Stimulated activated CD8-positive, alpha-beta memory T cell treated with anti-CD3 and anti-CD28 coated beads, Interleukin-2, amount 100 ng/mL, for 1 hour (primary cell): ENCODE measurements at places on chromosomes 6 and 20.

GRCh38 chr20:15296422-15296821 lies 959.0 kb upstream of the FLRT3 start:
- no peak for DNase-seq

DNA sequence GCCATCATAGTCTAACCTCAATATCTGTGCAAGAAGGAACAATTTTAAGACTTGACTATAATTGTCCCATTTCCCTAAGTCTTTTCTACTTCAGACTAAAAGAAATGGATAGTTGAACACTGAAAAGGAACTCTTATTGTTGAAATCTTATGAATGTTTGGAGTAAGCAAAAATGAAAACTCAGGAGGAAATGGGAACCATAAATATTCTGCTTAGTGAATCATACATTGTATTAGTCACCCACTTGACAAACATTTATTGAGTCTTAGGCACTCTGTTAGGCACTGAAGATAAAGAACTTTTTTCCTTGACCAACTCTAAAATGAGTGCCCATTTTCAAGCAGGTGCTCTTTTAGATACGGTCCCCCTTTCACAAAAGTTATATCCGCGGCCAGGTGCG lies 8.7 kb downstream of the CCDC170 start:
- DNase-seq = no peak

DNA sequence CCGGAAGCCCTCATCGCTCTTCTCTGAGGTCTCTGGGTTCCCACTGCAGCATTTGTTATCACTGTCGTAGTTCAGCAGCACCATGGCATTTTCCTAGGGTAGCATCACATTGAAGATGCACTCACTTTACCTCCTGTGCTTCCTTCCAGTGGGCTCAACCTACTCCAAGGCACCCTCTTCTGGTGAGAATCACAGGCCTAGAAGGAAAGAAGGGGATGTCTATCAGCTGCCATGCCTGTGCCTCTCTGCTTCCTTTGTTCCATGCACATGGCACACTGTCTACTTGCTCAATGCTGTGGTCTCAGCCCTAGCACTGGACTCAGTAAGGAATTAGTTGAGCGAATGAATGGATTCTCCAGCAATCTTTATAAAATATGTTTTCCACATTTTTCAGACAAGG lies 22.6 kb downstream of the CST4 start:
- no peak for DNase-seq

DNA sequence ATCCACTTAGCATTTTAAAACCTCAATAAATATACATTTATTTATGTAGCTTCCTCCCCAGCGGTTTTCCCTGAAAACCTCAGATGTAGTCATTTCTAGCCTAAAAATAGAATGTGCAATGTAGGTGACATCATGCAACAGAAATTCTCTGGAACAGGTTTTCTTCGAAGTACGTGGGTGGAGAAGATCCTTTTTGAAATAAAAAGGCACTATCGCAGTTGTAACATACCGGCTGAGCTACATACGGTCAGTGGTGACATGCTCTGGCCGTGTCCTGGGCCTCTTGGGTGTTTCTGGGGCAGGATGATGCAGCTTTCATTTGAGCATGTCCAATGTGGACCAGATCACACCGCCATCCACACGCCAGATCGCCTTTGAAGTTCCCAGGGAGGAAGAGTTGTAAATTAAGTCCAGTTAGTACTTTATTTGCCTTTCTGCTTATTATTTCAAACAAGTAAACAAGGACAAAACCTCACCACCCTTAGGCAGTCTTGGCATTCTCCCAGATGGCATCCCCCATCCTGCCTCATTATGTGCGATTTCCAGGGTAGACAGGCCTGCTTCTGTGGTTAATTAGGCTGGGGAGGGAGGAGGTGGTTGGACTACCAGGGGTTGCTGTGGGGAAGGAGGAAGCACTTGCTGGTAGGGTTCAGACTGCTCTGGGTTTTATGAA lies 109.5 kb upstream of the CLDN20 start:
- DNase-seq = no peak

DNA sequence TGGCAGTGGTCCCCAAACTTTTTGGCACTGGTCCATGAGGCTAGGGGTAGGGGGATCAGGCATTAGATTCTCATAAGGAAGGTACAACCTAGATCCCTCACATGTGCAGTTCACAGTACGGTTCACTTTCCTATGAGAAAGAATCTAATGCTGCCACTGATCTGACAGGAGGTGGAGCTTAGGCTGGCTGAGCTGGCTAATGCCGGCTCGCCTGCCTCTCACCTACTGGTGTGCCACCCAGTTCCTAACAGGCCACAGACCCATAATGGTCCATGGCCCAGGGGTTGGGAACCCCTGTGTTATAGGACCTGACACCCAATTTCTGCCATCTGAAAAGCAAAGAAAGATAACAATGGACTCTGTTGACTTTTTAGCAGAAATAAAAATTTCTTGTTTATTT lies 199.6 kb downstream of the GMPR start:
- DNase-seq = no peak

DNA sequence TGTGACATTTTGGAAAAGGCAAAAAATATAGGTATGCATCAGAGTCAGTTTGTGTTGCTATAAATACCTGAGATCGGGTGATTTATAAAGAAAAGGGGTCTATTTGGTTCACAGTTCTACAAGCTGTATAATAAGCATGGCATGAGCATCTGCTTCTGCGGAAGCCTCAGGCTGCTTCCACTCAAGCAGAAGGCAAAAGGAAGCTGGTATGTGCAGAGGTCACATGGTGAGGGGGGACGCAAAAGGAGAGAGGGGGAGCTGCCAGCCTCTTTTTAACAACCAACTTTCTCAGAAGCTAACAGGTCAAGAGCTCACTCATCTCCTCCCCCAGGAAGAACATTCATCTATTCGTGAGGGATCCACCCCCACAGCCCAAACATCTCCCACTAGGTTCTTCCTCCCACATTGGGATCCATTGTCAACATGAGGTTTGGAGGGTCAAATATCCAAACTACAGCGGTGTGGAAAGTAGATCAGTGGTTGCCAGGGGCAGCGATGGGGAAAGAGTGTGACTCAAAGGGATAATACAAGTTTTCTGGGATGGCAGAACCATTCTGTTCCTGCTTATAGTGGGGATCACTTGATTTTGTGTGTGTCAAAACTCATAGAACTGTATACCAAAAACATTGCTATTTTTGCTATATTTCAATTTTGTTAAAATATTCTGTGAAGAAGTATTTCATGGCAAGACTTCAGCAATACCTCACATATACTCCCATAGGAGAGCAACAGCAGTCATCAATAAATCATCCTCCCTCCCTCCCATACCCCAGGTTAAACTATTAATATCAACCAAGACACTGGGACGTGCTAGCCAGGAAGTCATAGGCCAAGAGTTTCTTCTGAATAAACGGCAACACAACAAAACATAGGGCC lies 9.9 kb upstream of the FAM50B start:
- no peak for DNase-seq

DNA sequence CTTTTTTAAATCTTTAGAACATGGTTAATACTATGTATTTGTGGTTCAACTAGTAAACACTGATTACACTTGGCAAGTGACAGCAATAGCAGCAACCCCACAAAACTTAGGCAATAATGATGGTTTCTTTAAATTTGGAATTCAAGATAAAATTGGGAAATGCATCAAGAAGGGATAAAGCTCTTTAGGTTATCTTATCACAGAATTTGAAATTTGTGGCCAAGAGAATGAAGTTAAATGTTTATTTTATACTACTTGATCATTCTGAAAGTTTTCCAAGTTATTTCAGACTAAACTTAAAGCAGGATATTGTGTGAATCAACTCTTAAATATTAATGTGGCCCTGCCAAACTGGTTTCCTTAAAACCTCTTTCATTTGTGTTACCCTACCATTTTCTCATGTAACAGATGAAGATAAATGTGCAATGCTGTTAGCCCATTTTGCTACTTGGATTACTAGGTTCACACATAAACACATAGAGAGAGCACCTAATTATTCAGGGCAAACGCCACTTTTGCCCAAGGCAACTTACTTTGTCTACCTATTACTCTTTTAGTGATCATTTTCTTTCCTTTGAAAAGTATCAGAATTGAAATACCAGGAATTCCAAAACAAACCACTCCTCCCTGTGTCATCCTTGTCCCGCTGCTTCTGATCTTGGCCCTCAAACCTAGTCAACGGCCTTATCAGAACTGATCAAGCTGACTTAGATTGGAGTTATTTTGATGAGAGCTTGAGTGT lies 186.7 kb upstream of the TENT5A start:
- DNase-seq = no peak

DNA sequence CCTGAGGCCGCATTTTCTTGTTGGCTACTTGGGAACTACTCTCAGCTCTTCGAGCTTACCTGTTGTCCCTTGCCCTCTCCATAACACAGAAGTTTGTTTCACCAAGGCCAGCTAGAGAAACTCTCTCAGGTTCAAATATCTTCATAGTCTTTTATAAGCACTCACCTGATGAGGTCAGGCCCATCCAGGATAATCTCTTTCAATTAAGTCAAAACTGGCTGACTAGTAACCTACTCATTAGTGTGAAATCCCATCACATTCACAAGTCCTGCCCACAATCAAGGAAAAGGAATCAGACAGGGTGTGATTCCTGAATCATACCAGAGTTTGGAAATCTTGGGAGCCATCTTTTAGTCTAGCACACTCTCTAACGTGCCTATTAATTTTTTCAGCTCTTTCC lies 195.2 kb upstream of the HS3ST5 start:
- no peak for DNase-seq

GRCh38 chr6:157954150-157955117 lies 27.2 kb upstream of the SYNJ2 start:
- DNase-seq = no peak

- no peak for DNase-seq
Measured at GRCh38 chr6:75775219-75775618, 26.2 kb downstream of the MYO6 start.

DNA sequence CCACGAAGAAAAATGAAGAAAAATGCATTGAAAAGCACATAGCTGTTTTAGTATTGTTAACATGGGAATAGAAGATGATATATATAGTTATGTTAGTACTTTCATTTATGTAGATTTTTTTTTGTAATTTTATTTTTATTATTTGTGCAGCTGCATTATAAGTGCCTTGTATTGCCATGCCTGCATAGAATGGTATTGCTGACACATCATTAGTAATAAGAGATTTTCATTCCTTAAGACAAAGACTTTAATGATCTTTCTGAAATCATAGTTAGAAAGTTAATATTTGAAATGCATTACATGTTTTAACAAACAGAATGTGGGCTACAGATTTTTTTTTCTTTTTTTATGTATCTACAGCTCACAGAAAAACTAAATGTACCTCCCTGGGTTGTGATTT lies 506.5 kb downstream of the NKAIN2 start:
- DNase-seq = no peak

DNA sequence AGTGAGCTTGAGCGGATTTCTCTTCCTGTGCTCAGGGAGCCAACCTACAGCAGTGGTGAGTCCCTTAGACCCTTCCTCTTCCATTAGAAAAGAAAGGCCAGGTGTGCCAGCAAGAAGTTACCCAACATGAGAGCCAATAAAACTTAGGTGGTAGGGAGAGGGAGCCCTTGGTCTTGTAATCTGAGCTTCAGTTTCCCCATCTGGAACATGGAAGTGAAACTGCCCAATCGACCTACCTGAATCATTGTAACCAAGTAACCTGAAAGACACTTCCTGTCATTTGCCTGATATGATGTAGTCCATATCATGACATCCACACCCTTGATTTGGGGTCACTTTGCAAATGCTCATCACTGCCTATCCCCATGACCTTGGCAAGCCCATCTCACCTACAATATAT lies 66.4 kb downstream of the MDGA1 start:
- no peak for DNase-seq

DNA sequence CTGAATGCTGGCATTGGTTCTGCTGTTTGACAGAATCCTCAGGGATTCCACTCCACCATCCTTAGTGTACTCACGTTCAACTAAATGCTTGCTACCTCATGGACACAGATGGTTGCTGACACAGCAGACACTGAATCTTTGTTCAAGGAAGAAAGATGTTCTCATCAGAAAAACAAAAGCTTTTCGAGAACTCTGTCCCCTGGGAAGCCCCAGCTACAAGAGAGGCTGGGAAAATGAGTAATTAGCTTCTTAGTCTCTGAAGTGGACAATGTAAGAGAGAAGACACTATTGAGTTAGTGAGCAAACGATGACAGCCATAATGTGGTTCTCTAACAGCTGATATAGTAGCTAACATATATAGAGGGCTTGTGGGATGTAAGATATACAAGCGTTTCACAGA lies 30.9 kb upstream of the ENPP5 start:
- no peak for DNase-seq

GRCh38 chr6:5084360-5084780 lies 771 bp upstream of the PPP1R3G start:
- no peak for DNase-seq

DNA sequence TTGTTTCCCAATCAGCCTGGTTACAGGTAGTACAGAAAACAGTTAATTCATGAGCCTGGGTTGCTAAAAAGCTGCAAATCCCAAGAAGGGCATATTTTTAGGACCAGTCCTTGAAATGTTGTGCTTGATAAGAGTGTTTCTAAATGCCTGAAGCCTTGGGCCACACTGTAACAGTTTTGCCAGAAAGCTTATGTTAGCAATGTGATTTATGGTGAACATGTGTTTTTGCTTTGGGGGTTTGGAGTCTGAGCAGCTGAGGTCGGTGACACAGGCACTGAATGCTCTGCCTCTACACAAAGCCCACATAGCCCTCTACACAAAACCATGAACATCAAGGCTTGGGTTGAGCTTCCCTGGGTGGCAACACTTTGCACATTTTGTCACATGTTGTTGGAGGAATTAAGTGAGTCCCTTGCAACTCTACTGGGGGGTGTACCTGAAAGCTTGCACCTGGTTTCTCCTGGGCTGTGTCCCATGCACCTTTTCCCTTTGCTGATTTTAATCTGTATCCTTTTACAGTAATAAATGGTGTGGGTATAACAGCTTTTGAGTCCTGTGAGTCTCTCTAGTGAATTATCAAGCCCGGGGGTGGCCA lies 22.2 kb downstream of the AHI1 start:
- no peak for DNase-seq

DNA sequence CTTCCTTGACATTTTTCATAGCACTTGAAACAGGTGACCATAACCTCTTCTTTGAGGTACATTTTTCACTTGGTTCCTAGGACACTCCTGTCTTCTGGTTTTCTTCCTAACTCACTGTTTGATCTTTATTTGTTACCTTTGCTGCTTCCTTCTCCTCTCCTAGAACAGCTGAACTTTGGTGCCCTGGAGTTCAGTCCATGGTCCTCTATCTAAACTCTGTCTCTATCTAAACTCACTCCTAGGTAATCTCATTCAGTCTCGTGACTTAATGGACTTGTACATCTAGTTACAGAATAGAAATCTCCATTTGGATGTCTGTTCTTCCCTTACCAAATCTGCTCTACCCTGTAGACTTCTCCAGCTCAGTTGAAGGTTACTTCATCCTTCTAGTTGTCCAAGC lies 73.7 kb downstream of the SHPRH start:
- no peak for DNase-seq

GRCh38 chr6:139355777-139356445 lies 18.5 kb downstream of the CITED2 start:
- DNase-seq = no peak
